ENCODE measurements at places on chromosomes 11 and 22. TPM values are rescaled to one million over a fixed set of nuclear protein-coding genes. Genes with fewer than 3 reads are reported as not detected.

LYVE1 gene
- not detected for total RNA-seq

GRCh38 chr22:26570115-26570514, 19.8 kb downstream of the TPST2 start:
- no peak for DNase-seq

DNA sequence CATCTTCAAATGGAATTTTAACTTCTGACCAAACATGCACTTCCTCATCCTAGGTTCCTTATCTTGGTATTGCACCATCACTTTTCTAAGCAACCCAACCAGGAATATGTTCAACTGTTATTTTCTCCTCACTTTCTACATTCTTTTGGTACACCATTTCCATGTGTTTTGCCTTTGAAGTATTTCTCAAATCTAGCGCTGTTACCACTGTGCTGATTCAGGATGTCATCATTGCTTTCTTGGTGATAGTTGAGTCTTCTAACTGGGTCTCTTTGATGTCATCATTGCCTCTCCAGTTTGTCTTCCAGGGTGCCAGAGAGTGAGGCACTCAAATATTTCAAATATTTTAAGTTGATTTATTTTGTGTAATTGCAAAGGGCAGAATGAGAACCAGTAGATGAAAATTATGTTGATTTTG, 47.5 kb downstream of the HORMAD2 start:
- no peak for DNase-seq

DNA sequence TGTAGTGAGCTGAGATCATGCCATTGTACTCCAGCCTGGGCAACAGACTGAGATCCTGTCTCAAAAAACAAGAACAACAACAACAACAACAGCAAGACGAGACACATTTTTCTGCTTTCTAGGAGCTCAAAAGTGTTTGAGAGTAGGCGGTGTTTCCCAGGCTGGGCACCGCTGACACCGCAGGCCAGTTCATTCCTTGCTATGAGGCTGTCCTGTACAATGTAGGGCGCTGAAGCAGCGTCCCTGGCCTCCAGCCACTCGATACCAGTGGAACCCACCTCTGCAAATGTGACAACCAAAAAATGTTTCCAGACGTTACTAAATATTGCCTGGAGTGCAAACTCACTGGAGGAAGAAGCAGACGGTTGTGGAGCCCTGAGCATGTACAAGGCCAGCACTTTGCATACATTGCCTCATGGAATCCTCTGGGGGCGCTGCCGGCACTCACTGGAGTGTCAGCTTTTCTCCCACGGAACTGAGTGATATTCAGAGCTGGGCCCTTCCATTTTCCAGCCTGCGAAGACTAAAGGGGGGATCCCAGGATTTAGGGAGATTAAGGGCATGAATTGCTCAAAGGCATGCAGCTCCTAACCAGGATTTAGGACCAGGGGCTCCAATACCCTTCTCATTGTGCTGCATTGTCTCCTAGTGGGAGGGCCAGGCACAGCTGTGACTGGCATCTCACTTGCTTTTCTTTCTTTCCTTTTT, 5.8 kb upstream of the MIEF1 start:
- DNase-seq, result peak; percentile 22

TUBA8 gene
- total RNA-seq, result 2.4 TPM

GRCh38 chr11:24900514-24900913, 403.7 kb downstream of the LUZP2 start:
- no peak for DNase-seq
